ENCODE measurements at places on chromosomes 6 and 20. TPM values are rescaled to one million over a fixed set of nuclear protein-coding genes. Genes with fewer than 3 reads are reported as not detected.

- H3K36me3 ChIP-seq, result no peaks in the 10 kb centered on the region
- peaks cover 31% of the 10 kb centered on the region for H3K4me1 ChIP-seq
- H3K4me3 ChIP-seq, result no peak overlapping the region
- DNase-seq, result no peak
- H3K27ac ChIP-seq, result no peak overlapping the region
- H3K27me3 ChIP-seq, result no peaks in the 10 kb centered on the region
Observed at GRCh38 chr6:22238861-22239260, 58.0 kb downstream of the PRL start.

DNA sequence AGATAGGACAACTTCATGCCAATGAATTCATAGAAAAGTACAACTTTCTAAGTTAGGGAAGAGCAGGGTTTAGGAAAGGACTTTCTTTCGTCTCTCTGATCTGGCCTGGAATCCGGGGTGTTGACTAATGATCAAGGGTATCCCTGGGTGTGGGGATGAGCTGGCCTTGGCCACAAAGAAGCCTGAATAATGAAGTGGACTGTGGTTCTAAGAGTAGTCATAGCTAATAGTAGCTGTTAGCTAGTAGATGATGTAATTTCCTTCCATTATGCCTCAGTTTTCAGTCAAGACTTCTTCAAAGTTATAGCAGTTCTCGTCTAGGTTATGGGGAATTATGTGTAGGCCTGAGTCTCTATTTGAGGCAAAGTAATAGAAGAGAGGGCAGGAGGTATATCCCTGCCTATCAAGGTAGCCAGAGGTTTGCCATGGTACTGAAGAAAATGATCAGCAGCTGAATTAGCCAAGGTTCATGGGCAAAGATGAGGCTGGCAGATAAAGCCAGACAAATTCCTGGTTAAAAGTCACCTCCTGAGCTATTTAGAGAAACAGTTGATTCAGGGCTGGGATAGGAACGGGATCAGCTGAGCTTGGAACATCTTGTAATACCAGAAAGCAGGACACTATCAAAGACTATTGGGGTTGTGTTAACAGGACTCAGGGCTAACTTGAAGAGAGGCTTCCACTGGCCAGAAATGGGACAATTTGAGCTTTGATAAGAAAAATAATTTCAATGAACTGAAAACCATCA lies 18.7 kb upstream of the TRPC4AP start:
- H3K27ac ChIP-seq, result peak overlapping the region; percentile 38
- H3K4me1 ChIP-seq, result peaks cover 16% of the 10 kb centered on the region
- H3K4me3 ChIP-seq, result no peak overlapping the region
- no peaks in the 10 kb centered on the region for H3K27me3 ChIP-seq

DNA sequence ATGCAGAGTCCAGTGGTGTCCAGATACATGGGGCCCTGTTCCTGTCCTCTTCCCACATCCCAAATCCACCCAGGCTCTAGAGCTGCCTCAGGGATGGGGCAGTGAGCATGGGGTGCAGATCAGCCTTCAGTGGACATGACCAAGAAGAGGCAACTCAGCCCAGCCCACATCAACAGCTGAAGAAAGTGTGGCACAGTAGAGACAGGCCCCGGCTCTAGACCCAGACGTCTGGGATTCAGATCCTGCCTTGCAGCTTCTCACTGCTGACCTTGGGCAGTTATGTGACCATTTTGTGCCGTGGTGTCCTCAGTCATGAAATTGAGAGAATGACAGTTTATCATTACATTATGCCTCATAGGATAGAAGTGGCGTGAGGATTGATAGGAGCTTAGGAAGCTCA lies 54.6 kb upstream of the CST7 start:
- H3K4me3 ChIP-seq, result no peak overlapping the region
- peaks cover 99% of the 10 kb centered on the region for H3K27me3 ChIP-seq
- no peaks in the 10 kb centered on the region for H3K4me1 ChIP-seq
- H3K36me3 ChIP-seq, result no peaks in the 10 kb centered on the region
- DNase-seq, result no peak

DNA sequence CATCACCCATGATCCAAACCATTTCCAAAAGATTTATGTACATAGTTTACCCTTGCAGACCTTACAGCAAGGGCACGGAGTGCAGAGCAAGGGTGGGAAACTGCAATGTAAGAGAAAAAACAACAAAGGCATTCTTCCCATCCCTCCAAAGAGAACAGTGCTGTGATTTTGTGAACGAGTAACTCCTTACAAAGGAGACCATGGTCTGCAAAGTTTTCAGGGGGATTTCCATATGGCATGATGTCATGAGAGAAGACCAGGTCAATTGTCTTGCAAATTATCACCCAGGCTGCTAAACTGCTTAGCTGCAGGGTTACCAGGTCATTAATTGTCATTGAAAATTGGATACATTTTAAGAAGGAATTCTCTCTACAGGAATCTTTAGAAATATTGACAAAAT lies 58.3 kb downstream of the LAMP5 start:
- H3K27me3 ChIP-seq, result no peaks in the 10 kb centered on the region
- H3K36me3 ChIP-seq, result no peaks in the 10 kb centered on the region
- H3K4me3 ChIP-seq, result no peak overlapping the region
- no peak overlapping the region for H3K27ac ChIP-seq
- DNase-seq, result no peak

DNA sequence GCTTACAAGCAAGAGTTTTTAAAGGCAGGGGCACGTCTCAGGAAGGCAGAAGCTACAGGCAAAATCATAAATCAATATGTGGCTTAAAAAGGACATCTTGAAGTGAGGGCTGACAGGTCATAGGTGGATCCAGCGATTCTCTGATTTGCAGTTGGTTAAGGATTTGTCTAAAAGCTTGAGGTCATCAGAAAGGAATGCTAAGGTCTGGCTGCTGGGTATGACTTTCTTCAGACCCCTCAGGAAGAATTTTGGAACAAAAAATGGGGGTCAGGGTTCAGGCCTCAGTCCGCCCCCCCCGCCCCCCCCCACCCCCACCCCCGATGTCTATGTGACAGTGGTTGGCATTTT lies 261.9 kb downstream of the CDH4 start:
- no peak for DNase-seq
- no peak overlapping the region for H3K4me3 ChIP-seq
- H3K4me1 ChIP-seq, result no peaks in the 10 kb centered on the region
- no peaks in the 10 kb centered on the region for H3K36me3 ChIP-seq
- H3K27ac ChIP-seq, result no peak overlapping the region
- H3K27me3 ChIP-seq, result peaks cover 80% of the 10 kb centered on the region

- peak; percentile 76 for DNase-seq
- H3K27me3 ChIP-seq, result no peaks in the 10 kb centered on the region
- H3K27ac ChIP-seq, result no peak overlapping the region
- no peak overlapping the region for H3K4me3 ChIP-seq
Observed at GRCh38 chr6:149723771-149724417, 6.0 kb upstream of the LATS1 start.

DNA sequence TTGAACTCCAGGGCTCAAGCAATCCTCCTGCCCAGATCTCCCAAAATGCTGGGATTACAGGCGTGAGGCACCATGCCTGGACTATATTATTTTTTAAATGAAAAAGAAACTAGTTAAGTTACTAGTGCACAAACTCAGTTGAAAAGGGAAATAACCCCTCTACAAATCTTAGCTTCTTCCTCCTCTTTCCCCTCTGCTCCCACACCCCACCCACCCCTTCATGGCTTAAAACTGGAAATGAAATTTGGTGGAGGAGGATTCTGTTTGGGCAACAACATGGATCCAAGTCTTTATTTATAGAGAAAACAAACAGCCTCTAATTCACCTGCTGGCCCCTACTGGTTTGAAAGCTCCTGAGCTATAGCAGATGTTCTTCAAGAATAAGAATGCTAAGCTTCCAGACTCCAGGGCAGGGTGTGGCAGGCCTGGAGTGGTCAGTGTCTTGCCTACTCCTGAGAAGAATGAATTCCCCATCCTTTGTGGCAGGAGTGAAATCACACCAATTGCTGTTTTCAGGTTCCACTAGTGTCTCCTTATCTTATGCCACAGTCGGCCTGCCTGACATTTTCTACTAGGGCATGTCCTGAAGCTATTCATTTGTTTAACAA lies 73.5 kb downstream of the ZFP64 start:
- no peak overlapping the region for H3K4me3 ChIP-seq
- H3K27ac ChIP-seq, result no peak overlapping the region
- H3K4me1 ChIP-seq, result no peaks in the 10 kb centered on the region
- DNase-seq, result no peak

DNA sequence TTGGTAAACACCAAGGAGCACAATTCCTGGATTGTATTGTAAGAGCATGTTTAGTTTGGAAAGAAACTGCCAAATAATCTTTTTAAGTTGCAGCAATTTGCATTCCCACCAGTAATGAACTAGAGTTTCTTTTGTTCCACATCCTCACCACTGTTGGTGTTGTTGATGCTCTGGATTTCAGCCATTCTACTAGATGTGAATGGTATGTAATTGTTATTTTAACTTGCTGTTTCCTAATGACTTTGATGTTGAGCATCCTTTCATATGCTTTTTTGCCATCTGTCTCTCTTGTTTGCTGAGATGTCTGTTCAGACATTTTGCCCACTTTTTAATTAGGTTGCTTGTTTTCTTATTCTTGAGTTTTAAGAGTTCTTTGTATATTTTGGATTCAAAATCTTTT lies 1654.1 kb downstream of the GRIK2 start:
- no peak for DNase-seq
- H3K27ac ChIP-seq, result no peak overlapping the region
- H3K27me3 ChIP-seq, result no peaks in the 10 kb centered on the region
- no peaks in the 10 kb centered on the region for H3K4me1 ChIP-seq
- H3K36me3 ChIP-seq, result no peaks in the 10 kb centered on the region

GRCh38 chr6:99951016-99951805 lies 42.8 kb downstream of the MCHR2 start:
- no peak overlapping the region for H3K4me3 ChIP-seq
- no peaks in the 10 kb centered on the region for H3K27me3 ChIP-seq
- no peaks in the 10 kb centered on the region for H3K36me3 ChIP-seq

GRCh38 chr6:105223242-105223641 lies 43.4 kb upstream of the POPDC3 start:
- H3K4me3 ChIP-seq, result no peak overlapping the region
- no peaks in the 10 kb centered on the region for H3K27me3 ChIP-seq
- H3K36me3 ChIP-seq, result no peaks in the 10 kb centered on the region
- no peaks in the 10 kb centered on the region for H3K4me1 ChIP-seq
- no peak for DNase-seq

DNA sequence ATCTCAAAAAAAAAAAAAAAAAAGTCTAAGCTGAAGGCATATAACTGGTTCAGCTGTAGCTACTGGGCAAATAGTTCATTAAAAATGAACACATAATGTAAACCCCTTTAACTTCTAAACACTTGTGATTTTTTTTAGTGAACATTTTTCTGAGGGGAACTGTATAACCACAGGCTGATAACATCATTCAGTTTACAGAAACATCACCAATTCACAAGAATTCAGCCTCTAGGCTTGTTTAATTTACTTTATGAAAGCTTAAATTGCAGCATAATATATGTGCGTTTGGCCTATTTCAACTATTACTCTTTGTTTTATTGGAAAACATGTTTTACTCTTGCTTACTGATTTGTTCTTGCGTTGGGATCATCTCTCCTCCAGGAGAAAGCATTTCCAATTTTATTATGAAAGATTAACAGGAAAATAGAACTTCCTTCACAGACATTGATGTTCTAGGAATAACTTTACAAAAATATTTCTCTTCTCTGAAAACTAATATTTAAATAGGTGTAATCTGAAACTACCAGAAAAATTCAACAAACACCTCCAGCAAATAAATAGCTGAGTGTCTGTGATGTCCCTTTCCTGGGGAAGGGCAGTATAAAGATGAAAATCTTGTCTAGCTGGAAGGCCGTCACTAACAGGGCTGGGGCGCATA lies 284.5 kb downstream of the UST start:
- peak overlapping the region; percentile 54 for H3K4me3 ChIP-seq
- no peaks in the 10 kb centered on the region for H3K27me3 ChIP-seq
- no peaks in the 10 kb centered on the region for H3K36me3 ChIP-seq
- H3K4me1 ChIP-seq, result peaks cover 40% of the 10 kb centered on the region
- peak; percentile 10 for DNase-seq

GRCh38 chr6:87066449-87067333 lies 28.2 kb downstream of the CGA start:
- no peaks in the 10 kb centered on the region for H3K36me3 ChIP-seq
- peak overlapping the region; percentile 52 for H3K4me3 ChIP-seq
- no peaks in the 10 kb centered on the region for H3K4me1 ChIP-seq
- H3K27ac ChIP-seq, result no peak overlapping the region
- 0 out of 2 replicates have a peak, but pooled peaks cover 5% of the 10 kb centered on the region for H3K27me3 ChIP-seq

- H3K4me1 ChIP-seq, result peaks cover 46% of the 10 kb centered on the region
- peak; percentile 19 for DNase-seq
- no peaks in the 10 kb centered on the region for H3K36me3 ChIP-seq
- no peaks in the 10 kb centered on the region for H3K27me3 ChIP-seq
Observed at GRCh38 chr6:25178336-25179035, 100.7 kb upstream of the CARMIL1 start.

DNA sequence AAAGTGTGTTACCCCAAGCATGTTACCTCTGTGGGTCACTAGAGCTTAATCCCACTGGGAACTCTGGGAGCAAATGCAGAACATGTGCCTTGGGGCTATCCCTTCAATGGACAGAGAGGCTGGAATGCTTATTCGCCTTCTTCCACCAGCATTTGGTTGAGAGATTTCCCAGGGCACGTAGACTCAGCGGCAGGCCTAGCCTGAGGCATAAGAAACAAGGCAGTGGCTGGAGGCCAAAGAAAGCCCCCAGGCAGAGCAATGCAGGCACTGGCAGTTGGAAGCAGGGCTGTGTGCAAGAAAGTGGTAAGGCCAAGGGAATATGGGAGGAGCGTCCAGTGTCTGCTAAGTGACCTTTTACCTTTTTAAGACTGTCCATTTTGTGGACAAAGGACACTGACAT lies 114.0 kb upstream of the FLRT3 start:
- DNase-seq, result no peak
- peaks cover 21% of the 10 kb centered on the region for H3K4me1 ChIP-seq
- no peaks in the 10 kb centered on the region for H3K27me3 ChIP-seq
- H3K27ac ChIP-seq, result no peak overlapping the region
- no peaks in the 10 kb centered on the region for H3K36me3 ChIP-seq

Gene TGM3
- total RNA-seq, result not detected

Gene NNAT
- not detected for total RNA-seq

Gene PPP1R3G
- total RNA-seq, result 3.2 TPM

Gene PXT1
- total RNA-seq, result not detected

Gene CTCFL
- not detected for total RNA-seq
